ENCODE measurements at places on chromosomes 1 and 21.

DNA sequence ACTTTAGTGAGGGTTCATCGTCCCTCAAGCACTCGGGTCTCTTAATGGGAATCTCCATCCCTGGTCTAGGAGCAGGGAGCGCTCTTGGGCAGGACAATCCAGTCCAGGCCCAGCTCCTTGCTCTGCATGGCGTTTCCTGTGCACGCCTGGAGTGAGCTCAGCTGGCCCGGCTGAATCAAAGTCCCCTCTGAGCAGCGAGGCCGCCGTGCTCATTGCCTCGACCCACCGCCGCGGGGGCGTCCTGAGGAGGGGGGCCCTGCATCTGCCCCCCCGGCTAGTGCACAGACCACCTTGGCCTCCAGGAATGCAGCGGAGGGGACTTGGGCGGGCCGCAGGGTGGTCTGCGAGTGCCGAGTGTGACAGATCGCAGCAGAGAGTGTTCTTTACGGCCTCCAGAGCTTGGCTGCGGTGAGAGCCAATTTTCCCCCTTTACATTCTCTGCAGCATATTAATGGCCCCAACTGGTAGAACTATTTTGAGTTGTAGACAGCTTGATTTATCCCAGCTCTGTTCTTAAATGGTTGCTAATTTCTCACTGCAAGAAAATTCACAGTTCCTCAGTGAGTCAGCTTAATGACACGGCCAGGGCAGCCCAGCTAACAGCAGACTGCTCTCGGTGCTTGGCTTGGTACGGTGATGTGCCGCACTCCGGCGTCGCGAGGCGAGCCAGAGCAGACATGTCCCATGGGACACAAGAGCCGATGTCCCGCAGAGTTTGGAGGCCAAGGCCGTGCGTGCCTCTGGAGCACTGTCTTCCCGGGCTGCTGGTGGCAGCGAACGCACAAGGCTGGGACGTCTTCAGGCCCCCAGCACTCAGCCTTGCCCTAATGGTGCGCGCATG lies 39.8 kb downstream of the SNAP47 start:
- no peak for DNase-seq

GRCh38 chr1:86552376-86552775 lies 5.5 kb downstream of the CLCA4 start:
- DNase-seq, result no peak

DNA sequence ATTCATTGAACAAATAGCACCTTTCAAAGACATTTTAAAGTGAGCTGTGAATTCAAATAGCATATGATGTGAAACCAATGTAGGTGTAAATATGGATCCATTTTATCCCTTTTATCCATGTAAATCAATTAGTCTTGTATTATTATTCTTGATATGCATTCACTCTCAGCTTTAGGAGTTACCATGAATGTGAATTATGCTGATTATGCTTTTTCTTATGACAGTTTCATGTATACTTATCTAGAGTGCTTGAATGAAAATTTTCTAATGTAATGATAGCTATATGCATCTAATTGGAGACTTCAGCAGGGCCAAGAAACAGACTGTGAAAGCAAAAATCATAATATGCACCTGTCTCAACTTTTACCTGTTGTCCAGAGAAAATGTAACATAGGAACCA lies 226.6 kb upstream of the ST6GALNAC5 start:
- DNase-seq, result no peak

DNA sequence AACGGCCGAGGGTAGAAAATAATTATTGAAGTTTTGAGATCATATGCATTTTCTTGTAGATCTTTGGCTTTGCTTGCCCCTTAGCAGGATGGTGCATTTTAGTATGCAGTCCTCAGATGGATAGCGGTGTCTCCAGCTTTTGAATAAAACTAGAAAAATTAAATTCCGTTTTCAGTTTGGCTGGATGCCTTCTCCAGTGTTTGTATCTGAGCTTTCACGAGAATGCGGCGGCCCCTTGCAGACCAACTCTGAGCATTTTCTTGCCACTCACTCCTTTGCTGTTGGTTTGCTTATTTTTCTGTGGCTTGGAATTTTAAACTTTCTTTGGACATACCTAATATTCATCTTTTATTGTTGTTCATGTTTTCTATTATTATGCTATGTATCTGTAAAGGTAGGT lies 192.6 kb downstream of the NFIA start:
- no peak for DNase-seq

- no peak for DNase-seq
Observed at GRCh38 chr1:6176779-6177178, 3.3 kb downstream of the CHD5 start.

DNA sequence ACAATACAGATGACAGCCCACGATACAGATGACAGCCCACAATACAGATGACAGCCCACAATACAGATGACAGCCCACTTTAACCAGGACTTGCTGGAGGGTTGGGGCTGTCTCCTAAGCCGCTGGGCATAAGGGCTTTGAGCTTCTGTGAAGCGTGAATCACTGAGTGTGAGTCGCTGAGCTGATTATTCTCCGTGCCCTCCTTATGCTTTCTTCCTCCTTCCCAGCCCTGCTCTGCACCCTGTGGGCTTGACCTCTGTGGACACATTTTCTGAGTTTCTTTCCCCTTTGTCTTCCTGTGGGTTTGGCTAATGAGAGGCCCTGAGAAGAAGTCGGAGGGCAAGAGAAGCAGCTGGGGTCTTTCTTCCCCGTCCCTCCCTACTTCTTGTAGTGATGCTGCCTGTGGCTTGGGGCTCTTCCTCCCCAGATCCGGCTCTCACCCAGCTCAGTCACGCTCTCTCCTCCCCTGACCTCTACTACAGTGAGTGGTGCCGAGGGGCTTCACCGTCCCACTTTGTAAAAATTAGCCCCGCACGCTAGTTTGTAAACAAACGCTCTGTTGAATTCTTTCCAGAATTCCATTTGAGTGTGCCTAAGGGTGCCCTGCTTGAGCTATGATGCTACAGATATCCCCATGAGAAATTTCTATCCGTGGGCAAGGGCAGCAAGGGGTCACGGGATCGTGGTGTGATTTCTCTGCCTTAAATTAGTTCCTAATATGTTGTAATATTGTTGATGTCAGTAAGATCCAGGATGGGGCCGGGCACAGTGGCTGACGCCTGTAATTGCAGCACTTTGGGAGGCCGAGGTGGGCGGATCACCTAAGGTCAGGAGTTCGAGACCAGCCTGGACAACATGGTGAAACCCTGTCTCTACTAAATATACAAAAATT lies 46.4 kb upstream of the SOD1 start:
- DNase-seq, result no peak

DNA sequence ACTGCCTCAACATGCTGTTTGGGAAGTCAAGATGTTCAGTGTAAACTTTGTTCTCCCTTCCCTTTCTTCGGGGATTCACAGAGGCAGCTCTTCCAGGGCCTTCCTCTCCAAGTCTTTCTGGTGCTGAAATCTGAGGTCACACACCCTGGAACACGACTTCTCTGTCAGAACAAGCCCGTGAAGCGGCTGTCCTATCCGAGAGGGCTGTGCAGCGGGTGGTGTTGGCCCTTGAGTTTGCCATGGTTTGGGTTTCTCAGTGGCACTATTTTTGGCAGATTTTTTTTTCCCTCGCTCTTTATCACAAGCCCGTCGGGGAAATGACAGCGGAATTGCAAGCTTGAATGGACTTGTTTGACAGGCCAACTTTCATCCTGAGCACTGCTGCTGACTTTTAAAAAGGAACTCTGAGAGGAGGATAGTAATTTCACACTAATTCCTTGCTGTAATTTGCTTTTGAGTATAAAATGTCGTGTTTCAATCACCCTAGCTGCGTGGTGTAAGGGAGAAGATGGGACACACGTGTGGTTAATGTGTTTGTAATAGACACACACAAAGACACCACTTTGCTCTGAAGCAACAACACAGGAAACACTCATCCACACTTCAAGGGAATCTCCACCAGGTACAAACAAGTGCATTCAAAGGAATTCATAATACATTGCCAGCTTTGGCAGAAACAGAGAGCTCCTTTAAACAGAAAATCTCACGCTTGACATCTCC lies 60.1 kb upstream of the TARBP1 start:
- no peak for DNase-seq

DNA sequence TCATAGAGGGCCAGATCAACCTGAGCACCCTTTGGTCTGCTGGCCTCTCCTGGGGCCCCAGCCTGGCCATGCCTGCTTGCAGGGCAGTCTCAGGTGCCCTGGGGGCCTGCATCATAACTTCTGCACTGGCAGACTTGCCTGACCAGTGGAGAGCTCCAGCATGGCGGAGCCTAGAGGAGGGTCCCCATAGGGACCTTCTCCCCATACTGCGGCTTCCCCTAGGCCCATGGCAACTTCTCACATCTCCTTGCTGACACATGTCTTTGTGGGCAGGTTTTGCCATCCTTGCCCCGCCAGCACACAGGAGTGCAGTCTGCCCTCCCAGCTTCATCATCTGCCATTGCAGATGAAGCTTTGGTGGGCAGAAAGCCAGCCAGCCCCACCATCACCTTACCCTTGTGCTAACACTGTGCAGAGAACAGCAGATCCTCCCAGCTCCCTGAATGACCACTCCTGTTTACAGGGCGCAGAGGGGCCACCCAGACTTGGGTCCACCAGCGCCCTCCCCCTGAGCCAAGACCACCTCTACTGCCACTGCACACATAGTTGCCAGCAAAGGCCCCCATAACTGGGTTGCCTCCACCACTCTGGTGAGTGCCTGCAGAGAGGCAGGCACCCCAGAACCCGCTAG lies 51.7 kb downstream of the ZP4 start:
- DNase-seq, result no peak

GRCh38 chr1:232620356-232620969 lies 9.5 kb downstream of the SIPA1L2 start:
- no peak for DNase-seq

GRCh38 chr21:41199588-41199987 lies 31.6 kb downstream of the BACE2 start:
- no peak for DNase-seq

- DNase-seq, result no peak
Observed at GRCh38 chr1:56142301-56142700, 437.1 kb downstream of the PLPP3 start.

DNA sequence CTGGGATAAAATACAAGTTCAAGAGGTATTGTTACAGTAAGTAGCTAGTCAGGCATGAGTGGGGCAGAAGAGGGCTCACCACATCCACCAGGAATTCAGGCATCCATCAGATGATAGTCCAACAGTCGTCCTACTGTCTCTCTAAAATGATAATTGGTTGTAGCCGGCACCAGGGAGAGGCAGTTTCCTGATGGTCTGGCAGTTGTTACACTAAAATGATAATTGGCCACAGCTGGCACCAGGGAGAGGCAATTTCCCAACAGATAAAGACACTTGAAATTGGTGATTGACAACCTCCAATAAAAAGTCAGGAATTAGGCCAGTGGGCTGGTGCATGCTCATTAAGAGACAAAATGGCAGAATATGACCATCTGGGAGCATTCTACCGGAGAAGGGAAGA lies 545.8 kb downstream of the AMY1C start:
- DNase-seq, result no peak

DNA sequence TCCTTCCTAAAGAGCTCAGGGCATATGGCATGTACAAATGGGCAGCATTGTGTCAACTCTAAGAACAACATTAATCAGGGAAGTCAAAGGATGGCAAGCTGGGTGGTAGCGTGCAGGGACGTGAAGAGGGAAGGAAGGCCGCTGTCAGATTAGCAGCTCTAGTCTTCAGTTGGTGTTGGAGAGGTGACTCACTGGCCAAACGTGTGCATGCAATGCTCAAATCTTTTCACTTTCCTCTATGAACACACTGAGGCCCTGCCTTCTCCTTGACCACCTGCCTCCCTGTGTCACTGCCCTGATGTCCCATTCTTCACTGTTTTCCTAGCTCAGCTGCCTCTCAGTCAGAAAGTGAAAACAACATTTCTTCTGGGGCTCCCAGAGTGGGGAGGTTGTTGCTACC lies 5.9 kb upstream of the PIGR start:
- DNase-seq, result no peak

DNA sequence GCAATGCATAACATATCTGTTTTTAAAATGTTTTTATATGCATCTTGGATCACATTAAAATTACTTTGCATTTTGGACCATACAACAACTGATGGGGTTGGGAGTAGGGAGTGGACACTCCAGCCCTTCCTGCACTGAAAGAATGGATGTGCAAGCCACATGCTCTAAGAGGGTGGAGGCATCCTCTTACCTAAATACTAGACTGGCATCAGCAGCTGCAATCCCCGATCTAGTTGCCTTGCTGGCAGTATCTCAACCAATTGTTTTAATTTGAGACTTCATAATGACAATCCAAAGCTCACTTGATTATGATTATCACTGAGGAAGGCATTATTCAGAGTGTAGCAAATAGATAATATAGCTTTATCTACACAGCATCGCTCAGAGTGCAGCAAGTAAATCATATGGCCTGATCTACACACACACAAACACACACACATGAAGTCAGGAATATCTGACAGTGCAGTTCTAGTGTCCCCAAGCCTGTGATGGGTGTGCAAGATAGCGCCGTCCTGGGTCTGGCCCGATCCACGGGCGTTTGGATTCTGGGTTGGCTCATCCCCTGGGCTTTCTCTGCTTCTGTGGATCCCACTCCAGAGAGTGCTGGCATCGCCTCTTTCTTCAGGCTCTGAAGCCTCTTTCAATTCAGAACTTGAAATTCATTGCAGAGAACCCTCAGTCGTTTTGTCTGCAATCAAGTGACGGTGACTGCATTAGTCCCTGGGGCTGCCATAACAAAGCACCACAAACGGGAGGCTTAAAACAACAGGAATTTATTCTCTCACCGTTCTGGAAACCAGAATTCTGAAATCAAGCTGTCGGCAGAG lies 181.3 kb downstream of the ETS2 start:
- DNase-seq, result no peak

- no peak for DNase-seq
Observed at GRCh38 chr1:153180556-153180955, 22.7 kb upstream of the LELP1 start.

DNA sequence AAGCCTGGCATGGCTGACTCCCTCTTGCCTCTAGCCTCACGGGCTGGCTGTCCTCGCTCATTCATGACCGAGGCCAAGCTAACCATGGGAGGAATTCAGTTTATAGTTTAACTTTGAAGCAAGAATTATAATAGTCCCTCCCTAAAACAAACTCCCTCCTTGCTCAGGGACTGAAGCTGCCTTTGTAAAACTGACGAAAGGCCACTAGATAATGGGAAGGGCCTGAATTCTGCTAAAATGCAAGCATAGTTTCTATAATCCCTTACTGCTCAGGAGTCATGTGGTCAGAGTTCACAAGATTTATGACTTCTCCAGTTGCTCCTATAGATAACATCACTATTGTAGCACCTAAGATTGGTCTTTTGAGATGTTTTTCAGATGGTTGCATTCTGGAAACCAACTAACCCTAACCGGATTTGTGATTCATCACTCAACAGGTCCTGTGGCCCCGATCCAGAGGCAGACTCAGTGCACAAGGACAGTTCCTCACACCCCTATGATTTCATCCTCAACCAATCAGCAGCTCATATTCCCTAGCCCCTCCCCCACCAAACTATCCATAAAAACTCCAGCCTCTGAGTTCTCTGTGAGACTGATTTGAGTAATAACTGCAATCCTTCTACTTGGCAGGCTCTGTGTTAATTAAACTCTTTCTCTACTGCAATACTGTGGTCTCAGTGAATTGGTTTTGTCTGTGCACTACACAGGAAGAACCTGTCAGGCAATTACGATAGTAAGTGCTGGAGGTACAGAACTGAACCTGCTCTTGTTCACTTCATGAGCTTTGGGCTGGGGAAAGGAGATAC lies 26.4 kb downstream of the HHIPL2 start:
- no peak for DNase-seq

Measured in stimulated activated CD4-positive, alpha-beta T cell treated with anti-CD3 and anti-CD28 coated beads, Interleukin-4, amount 100 ng/mL, for 24 hours (primary cell).